Aorta (tissue), 5 donors: ENCODE measurements at places on chromosomes 2 and 18. TPM values are rescaled to one million over a fixed set of nuclear protein-coding genes. Genes with fewer than 3 reads are reported as not detected.
A peak's percentile ranks its signal among the peaks of the same experiment; 100 is the strongest.

Gene TMEM178A
- 2.0 TPM for total RNA-seq

GRCh38 chr2:8676191-8676920 lies 5.5 kb upstream of the ID2 start:
- DNase-seq, result peak; percentile 96

- no peak for DNase-seq
Measured at GRCh38 chr18:62807396-62807795, 92.1 kb downstream of the PHLPP1 start.

DNA sequence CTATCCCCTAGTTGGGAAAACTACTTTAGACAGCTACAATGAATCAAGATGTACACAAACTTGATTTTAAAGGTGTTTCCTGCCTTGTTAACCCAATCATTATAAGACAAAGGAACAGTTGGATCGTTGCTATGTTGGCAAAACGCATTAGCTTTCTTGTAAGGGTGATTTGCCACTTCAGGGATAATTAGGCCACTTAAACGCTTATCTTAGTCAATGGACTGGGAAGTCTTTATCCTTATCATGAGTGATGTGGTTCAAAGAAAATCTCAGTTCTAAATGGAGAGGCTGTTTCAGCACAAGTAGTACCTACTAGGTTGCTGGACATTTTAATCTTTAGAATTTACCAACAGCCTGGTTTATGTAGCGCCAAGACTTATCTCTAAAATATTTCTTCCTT lies 406.1 kb upstream of the MEX3C start:
- DNase-seq, result no peak

DNA sequence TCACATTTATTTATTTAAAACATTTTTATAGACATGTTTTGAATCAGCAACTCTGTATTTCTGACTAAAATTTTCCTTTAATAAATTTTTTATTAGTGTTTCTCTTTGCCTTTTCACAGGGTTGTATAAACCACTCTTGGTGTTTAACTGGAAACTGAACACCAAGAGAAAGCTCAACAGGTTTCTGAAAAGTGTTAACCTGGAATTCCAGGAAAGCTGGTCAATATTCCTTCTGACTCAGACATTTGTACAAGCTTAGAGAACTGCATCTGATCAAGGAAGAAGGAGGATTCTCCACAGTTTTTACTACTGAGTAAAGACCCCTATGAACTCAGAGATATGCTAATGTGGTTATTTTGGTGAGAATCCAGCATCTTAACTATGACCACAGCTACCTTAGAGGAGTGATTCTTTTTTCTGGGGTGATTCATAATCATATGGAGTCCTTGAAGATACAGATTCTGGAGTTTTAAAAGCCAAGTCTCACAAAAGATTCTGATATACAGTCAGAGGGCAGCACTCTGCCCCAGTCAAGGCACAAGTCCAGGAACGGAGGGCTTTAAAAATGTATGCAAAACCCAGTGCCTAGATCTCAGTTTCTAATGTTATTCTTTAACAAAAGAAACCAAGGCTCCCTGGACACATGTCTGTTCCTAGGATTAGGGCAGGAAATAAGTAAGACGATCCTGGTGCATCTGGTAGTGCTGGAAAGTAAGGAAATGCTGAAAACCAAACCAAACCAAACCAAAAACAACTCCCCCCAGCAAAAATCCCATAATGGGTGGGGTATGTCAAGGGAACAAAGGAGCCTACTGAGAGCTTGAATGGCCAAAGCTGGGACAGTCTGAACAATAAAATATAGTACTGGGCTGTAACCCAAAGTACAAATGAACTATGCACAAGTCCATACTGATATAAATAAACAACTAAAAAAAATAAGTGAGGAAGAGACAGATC lies 85.1 kb upstream of the FZD5 start:
- no peak for DNase-seq

GRCh38 chr18:42404151-42404550 lies 449.1 kb downstream of the PIK3C3 start:
- DNase-seq, result no peak

Gene COL5A2
- 81.0 TPM for total RNA-seq

GRCh38 chr2:151849413-151850010 lies 21.3 kb upstream of the ARL5A start:
- no peak for DNase-seq
